ENCODE measurements at places on chromosomes 4 and X.

DNA sequence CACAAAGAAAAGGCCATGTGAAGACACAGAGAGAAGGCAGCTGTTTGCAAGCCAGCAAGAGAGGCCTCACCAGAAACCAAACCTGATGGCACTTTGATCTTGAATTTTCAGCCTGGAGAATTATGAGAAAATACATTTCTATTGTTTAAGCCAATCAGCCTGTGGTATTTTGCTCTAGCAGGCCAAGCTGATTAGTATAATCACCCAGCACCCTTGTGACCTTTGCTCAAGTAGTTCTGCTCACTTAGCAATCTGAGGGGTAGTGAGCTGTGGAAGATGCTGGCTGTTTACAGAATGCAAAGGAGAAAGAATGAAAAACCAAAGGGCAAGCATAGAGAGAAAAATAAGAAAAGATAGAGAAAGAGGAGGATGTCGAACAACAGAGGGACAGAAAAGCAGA lies 396.4 kb upstream of the BOD1L1 start:
- DNase-seq = no peak

DNA sequence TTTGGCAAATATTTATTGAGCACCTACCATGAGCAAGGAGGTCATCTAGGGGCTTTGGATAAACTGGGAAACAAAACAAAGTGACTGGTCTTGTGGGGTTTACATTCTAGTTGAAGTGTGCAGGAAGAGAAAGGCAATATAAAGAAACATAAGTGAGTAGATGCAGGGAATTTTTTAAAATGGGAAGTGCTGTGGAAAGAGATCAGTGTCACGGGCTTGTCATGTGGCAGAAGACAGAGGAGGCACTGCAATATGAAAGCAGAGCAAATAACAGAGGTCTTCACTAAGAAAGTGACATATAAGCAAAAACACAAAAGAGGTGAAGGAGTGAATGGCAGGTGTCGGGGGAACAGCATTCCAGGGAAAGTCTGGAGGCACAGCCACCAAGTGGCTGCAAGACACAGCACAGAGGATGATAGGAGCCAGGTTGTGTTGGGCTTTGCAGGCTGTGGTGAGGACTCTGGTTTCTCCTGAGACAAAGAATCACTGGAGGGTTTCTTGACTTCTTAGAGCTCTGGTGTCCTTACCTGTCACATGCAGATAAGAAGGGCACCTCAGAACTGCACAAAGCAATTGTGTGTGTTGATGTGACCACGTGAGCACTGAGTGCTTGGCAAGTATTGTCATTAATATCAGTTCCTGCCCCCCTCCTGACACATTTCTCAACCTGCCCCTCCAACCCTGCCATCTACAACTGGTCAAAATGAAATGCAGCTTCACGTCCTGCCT lies 143.5 kb downstream of the TSPAN5 start:
- DNase-seq = no peak

GRCh38 chr4:163806653-163807052 lies 312.2 kb downstream of the TMA16 start:
- no peak for DNase-seq

DNA sequence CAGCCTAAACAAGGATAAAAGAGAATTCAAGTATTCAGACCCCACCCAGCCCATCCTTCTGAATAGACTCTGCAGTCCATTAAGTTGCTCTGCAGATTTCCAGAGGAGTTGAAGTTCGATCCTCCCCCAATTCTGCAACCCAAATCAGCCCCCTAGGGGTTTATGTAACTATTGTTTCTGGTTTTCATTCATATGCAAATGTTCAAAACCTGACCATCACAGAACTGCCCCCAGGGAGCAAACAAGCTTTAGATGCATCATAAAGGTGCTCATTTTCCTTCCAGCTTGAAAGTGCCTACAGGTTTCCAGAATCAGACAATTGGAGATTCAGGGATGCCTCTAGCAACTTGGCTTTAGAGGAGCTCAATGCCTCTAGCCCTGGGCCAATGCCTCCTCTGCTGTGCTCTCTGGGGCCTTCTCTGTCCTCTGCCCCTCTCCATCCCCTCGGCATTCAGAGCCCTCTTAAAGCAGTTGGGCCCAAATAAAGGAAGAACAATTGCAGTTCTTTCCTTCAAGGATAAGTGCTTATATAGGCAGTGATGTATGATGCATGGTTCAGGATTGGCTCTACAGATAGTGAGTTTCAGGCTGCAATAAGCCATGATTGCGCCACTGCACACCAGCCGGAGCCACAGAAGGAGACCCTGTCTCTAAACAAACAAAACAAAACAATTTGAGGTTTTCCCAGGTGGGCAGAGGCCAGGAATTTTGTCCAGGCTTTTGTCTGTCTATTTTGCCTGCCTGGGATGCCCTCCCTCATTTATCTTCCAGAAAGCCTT lies 23.5 kb upstream of the SPINK2 start:
- no peak for DNase-seq

DNA sequence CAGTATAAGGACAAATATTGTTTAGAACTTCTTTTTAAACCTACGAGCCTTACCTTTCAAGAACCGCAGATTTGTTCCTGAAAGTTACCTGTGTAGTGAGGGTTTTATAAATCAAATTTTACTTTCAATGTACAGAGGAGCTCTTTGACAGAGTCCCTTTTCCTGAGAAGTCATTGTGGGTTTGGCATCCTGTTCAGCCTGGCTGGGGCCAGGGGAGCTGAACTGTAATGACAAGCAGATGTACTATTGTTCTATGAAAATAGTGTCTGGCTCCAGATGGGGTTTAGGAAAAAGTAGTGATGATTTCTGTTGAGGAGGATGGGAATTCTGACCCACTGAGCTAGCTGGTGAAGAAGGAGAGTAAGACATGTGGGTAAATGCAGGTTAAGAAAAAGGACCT lies 196.2 kb upstream of the PGRMC2 start:
- DNase-seq = no peak

DNA sequence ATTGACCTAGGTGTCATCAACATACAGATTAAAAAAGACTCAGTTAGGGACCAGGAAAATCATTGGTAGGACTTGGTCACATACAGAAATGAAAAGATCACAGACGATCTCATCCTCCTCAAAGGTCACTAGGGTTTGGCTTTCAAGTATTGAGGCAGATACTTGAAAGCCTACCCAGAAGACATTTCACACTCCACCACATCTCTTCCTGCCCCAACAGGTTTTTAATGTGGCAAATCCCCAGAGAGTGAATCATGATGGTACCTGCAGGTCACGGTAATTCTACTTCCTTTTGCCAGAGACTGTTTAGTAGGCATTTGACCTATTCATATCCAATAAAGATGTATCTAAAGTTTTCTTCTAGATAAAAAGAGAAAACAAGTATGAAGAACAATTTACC lies 44.1 kb downstream of the INPP4B start:
- DNase-seq = no peak

- peak; percentile 33 for DNase-seq
These were observed 72.8 kb downstream of the SLC9A7 start for GRCh38 chrX:46686003-46686645.

DNA sequence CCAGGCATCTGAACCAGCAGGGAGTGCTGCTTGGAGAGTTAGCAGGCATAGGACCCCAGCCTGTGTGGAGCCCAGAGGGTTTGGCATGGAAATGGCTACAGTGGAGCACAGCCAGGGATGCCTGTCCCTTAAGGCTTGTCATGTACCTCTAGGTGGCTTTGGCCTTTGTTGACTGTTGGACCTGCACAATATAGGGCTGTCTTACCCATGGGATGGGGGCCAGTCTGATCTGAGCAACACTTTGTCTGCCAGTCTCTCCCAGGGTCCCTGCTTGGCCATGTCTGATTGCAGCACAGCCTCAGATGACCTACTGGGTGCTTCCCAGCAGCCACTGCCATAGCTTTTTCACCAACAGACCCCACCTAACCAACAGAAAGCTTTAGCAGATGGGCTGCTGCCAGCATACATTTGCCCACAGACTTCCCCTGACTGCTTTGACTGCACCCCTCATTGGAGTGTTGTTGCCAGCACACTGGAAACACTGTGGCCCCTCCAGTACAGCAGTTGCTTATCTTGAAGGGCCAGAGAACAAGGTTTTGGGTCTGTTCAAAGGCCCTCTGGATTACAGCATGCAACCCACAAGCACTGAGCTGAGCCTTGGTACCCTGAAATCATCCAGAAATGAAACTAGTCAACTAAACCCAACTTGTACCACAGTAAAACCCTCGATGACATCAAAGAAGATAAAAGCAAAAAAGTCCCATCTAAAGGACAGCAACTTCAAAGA lies 22.1 kb downstream of the ANAPC10 start:
- no peak for DNase-seq

DNA sequence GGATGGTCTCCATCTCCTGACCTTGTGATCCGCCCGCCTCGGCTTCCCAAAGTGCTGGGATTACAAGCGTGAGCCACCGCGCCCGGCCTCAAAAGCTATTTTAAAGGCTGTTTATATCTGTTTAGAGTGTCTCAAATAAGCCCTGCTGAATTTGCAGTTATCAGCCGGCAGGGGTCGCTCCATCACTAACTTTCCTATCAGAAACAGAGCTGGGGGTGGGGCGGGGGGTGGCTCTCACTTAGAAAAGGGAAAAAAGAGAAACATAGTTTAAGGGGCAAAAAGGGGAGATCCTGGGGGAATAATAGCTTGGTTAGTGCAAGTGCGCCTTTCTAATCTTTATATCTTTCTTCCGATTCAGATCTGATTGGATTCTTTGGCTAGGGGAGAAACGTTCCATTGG lies 450.7 kb downstream of the UBE2NL start:
- DNase-seq = no peak

- DNase-seq = peak; percentile 25
These were observed 27.3 kb downstream of the CT45A1 start for GRCh38 chrX:135740681-135741149.

DNA sequence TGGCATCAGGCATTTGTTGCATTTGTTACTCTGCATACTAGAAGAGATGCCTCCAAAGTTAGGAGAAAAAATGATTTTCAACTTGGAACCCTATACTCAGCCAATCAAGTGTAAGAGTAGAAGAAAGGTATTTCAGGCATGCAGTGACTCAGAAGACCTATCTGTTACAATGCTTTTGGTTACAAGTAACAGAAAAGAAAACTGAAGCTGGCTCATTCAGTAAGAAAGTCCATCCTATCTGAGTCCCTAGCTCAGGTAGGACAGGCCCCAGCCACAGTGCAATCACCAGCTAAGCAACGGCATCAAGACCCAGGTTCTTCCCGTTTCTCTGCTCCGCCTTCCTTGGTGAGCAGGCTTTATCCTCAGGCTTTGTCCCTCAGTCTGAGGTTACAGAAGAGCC lies 23.3 kb downstream of the MECP2 start:
- no peak for DNase-seq

- peak; percentile 14 for DNase-seq
These were observed 2.1 kb upstream of the NSG1 start for GRCh38 chr4:4384837-4385236.

- DNase-seq = no peak
These were observed 3.0 kb upstream of the NDP start for GRCh38 chrX:43976205-43976604.

DNA sequence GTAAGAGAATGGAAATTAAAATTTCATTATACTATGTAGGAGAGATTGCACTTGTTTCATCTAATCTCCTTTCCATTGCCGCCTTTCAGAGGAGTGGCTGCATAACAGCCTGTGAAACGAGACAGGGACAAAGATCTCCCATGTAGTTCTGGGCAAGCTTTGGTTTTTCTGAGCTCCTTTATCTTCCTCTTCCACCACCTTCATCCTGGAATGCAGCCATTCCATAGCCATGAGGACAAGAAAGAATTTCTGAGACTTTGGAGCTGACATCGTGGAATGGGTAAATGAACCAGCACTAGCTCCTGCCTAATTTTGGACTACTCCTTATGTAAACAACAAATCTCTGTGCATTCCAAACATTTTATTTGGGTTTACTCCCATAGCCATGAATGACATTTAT lies 1587.3 kb upstream of the TENM3 start:
- no peak for DNase-seq

- DNase-seq = no peak
These were observed 321.3 kb upstream of the LCORL start for GRCh38 chr4:18342847-18343246.

DNA sequence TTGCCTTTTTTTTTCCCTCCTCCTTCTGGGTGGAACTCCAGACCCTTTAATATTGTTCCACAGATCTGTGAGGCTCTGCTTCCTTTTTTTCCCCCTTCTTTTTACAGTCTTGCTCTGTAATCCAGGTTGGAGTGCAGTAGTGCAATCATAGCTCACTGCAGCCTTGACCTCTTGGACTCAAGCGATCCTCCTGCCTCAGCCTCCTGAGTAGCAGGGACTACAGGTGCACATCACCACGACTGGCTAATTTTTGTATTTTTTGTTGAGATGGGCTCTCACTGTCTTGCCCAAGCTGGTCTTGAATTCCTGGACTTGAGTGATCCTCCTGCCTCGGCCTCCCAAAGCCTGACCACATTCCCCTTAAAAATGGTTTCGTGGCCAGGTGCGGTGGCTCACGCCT lies 26.8 kb downstream of the NSD2 start:
- no peak for DNase-seq

GRCh38 chr4:168995537-168996295 lies 14.3 kb downstream of the CBR4 start:
- no peak for DNase-seq

DNA sequence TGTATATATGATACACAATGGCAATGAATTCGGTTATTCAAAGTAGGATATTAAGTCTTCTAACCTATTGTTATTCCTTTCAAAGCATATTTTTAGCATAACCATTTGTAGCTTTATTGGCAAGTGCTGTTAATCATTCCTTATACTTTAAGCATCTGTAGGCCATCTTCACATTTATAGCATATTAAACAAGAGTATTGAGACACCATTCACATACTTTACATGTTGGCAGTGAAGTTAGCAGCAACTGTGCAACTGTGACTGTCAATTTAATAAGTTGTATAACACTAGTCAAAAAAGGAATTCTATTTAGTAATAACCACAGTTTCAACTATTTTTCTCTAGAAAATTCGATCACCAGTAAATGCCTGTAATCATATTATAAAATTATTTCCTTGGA lies 107.3 kb upstream of the MYOZ2 start:
- DNase-seq = no peak
